Right ventricle myocardium inferior (tissue), 1 donor: ENCODE measurements at places on chromosomes 1 and 21. TPM values are rescaled to one million over a fixed set of nuclear protein-coding genes. Genes with fewer than 3 reads are reported as not detected.

DNA sequence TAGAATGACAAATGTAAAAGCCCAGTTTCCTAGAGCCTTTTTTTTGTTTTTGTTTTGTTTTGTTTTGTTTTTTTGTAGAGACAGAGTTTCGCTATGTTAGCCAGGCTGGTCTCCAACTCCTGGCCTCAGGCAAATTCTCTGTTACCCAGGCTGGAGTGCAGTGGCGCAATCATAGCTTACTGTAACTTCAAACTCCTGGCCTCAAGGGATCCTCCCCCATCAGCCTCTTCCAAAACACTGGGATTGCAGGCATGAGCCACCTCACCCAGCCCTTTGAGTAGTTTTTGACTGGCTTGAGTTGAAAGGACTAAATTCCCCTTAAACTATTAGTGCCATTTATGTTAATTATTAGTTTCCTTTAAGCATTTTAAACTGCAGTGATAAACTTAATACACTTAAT lies 28.8 kb upstream of the ZBTB18 start:
- no peak for DNase-seq

DNA sequence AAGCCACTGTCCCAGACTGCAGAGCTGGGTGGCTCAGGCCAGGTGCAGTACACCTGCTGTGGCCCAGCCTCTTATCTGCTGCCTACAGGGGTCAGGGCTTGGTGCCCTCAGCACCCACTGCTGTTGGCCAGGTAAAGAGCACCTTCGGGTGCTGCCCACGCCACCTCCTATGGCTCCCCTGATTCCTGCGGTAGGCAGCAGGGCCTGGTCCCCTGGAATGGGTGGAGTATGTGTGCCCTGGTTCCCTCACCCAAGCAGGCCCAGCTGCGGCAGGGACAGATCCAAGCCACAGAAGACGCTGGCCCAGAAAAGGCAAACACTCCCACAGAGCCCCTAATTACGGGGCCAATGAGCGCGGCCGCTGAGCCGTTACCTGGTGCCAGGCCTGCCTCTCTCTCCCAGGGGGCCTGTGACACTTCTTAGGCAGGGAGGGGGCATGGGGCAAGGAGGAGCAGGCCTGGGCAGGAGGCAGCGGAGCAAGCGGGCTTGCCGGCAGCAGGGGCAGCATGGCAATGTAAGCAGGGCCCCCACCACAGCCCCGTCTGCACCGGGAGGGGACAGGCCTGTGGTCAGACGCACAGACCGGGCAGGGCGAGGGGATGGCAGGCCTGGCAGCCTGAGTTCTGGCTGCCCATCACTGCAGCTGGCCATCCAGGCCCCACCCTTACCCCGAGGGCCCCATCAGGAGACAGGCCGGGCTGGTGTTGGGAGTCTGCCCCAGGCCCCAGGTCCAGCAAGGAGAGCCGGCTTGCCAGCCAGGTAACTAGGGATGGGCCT lies 19.0 kb downstream of the ESPN start:
- DNase-seq = no peak

Gene C1orf87
- not detected for total RNA-seq

Gene GPR153
- total RNA-seq = 10.6 TPM

- DNase-seq = no peak
These were observed 29.4 kb upstream of the CRP start for GRCh38 chr1:159743651-159744410.

DNA sequence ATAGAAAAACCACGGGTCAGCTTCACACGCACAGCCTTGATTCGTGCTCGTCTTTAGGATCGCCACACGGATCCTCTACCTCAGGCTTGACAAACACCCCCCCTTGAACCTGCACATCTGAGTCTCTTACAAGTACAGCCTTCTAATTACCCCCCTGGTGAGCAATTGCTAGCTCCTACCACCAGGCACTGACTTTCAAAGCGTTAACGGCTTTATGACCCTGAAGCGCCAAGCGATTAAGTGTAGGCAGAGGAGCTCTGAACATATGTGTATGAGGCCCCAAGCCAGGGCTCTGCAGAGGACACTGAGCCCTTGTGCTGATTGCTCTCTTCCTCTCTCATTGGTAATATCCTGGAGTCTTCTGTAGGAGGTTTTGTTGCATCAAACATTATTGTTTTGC lies 55.7 kb upstream of the EPHA8 start:
- DNase-seq = no peak

Gene PPM1J
- 5.3 TPM for total RNA-seq

DNA sequence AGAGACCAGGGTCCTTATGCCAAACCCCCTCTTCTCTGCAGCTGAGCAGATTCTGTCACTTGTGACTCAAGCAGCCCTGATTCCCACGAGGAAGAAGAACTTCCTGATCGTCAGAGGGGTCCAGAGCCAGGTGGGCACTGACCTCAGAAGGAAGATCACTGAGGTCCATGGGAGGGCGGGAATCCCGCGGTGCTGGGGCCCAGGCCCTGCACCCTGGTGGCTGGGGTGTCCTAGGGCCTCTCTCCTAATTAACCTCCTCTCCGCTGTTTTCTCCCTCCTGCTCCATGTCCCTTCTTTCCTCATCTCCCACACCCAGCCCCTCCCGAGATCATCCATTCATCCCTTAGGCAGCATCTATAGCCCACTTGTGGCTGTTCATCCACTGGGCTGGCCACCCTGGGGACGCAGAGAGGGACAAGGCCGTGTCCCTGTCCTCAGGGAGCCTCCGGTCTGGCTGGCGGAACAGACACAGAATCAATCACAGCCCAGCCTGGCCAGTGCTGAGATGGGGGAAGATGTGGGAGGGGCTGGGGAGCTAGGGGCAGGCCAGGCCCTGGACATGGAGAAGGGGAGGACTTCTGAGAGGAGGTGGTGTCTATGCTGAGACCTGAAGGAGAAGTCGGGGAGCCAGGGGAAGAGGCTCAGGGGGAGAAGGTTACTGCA lies 638.3 kb downstream of the MATN1 start:
- DNase-seq = no peak

GRCh38 chr1:223222377-223222776 lies 79.3 kb upstream of the TLR5 start:
- DNase-seq = no peak

DNA sequence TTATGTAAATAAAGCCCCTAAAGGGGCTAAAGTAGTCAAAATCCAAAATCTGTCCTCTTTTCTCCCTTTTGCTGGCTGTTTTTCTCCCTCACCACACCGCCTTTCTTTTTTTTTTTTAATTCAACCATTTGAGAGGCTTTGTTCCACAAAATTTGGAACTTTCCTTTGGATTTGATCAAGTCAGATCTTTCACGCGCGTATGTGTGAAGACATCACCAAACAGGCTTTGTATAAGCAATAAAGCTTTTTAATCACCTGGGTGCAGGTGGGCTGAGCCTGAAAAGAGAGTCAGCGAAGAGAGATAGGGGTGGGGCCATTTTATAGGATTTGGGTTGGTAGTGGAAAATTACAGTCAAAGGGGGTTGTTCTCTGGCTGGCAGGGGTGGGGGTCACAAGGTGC lies 5.3 kb upstream of the HPDL start:
- no peak for DNase-seq

DNA sequence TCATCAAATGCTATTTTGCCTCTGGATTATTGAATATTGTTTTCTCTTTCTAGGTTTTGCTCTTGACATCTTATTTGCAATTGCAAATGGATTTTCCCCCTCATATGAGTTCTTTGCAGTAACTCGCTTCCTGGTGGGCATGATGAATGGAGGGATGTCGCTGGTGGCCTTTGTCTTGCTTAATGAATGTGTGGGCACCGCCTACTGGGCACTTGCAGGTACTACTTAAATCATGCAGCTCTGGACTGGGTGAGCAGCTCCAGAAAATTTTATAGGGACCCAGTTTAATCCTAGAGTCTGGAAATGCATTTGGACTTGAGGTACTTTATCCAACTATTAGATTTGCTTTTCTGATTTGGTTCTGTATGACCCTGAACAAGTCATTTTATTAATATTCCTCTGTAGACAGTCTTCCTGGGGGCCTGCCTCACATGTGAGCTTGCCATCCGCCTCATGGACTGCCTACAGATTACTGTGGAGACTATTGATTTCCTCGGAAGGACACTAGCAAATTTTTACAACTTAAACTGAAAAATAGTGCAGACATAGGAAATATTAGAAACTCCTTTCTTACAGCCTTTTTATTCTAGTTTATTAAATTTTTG lies 44.5 kb downstream of the SLC22A15 start:
- peak; percentile 72 for DNase-seq

Gene KRTAP12-1
- total RNA-seq = not detected

DNA sequence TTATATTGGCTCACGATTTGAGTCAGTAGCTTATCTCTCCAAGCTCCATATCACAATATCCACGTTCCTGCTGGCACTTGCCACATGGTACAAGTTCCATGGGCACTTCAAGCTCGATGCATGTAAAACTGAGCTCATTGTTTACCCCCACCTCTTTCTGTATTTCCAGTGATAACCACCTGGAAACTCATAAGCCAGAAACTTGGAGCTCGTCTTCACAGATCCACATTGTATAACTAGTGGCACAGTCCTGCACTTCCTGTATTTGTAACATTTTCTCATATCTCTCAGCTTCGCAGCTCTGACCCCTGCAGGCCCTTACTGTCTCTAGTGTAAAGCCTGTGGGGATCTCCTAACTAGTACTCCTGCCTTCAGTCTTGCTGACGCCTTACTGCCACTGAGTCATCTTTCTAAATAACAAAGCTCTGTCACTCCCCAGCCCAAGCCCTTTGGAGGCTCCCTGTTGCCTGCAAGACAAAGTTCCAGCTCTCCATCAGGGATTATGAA lies 6.5 kb upstream of the C2CD4D start:
- no peak for DNase-seq
